ENCODE measurements at places on chromosomes 5 and 9.

GRCh38 chr9:85021686-85022085, 352.2 kb downstream of the NTRK2 start:
- no peak for DNase-seq

GRCh38 chr9:99019510-99020331, 76.0 kb downstream of the COL15A1 start:
- no peak for DNase-seq

DNA sequence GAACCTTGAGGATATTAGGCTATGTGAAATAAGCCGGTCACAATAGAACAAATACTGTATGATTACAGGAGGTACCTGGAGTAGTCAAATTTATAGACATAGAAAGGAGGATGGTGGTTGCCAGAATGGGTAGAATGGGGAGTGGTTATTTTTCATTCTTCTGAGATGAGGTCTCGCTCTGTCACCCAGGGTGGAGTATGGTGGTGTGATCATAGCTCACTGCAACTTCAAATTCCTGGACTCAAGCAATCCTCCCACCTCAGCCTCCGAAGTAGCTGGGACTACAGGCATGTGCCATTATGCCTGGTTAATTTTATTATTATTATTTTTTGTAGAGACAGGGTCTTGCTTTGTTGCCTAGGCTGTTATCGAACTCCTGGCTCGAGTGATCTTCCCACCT, 27.1 kb downstream of the SH3PXD2B start:
- no peak for DNase-seq

- no peak for DNase-seq
These were observed 758.3 kb downstream of the DNAH5 start for GRCh38 chr5:13186177-13186576.

DNA sequence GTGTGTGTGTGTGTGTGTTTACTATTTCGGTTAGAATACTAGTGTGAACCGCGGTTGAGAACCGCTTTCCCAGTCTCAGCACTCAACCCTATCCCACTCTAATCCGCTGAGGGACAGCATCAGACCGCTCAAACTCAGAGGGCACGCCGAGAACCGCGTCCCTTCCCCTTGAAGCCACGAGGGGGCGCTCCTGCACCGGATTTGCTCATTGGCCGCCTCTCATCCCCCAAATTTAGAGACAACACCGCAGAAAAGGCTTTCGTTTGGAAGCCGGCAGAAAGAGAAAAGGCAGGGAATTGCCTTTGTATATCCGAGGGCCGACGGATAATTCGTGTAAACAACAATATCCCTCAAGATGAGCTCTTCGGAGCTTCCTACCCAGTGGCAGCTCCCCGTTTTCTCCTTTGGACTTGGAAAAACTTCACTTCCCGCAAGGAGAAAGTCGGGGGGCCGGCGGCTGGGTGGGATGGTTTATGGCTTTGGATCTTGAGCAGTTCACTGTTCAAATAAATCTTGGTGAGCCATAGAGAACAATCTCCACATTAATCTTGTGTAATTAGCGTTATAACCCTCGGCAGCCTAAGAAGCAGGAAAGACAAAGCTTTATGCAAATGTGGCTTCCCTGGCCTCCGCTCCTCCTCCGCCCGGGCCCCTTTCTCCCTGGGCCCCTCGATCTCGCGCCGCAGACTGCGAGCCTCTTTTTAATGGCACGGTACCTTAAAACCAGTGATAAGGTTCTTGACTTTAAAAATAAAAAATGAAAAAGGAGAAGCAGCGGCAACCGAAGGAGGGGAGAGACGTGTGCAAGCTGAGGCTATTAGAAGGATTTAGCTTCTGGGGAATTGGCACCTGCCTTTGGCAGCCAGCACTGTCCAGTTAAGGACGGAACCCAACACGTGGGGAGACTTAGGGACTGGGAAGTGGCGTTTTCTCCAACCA, 296.8 kb downstream of the PARP8 start:
- peak; percentile 86 for DNase-seq

DNA sequence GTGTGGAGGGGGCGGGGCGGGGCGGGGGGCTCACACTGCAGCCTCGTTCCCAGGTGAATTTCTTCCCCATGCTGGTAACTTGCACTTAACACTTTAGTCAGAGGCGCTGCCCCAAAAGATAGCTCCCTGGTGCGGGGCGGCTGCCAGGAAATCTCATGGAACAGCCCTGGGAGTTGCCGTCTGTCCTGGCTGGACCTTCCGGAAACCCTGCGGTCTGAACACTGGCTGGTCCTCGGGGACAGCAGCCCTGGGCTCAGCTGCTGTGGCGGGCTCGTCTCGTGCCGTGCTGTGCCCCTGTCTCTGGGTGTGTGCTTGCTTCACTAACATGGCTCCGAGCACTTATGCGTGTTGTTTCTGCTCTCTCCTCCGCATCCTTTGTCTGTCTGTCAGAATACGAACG, 25.8 kb downstream of the PTGES2 start:
- no peak for DNase-seq

GRCh38 chr5:122638581-122638980, 136.3 kb upstream of the SNX2 start:
- DNase-seq, result no peak

DNA sequence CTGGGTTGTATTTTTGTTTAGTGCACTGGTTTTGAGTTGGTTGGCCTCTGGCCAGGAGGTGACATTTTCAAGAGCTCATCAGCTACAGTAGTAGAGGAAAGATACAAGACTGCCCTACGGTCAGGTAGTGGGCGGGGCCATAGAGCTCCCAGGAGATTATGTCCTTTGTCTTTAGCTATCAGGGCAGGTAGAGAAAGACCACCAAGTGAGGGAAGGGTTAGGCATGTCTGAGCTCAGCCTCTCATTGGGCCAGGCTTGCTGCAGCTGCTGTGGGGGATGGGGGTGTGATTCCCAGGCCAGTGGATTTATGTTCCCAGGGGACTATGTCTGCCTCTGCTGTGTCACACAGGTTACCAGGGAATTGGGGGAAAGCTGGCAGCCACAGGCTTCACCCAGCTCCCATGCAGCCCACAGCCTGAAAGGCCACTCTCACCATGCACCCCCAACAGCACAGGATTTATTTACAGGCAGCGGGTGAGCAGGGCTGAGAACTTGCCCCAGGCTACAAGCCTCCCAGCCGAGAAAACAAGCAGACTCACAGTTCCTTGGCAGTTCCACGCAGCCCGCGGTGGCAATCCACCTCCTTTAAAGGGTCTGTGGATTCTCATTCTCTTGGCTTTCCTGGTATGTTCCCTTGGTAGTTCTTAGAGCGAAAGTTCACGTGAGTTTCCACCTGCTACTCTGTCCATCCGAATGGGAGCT, 37.5 kb upstream of the BOD1 start:
- peak; percentile 0 for DNase-seq

DNA sequence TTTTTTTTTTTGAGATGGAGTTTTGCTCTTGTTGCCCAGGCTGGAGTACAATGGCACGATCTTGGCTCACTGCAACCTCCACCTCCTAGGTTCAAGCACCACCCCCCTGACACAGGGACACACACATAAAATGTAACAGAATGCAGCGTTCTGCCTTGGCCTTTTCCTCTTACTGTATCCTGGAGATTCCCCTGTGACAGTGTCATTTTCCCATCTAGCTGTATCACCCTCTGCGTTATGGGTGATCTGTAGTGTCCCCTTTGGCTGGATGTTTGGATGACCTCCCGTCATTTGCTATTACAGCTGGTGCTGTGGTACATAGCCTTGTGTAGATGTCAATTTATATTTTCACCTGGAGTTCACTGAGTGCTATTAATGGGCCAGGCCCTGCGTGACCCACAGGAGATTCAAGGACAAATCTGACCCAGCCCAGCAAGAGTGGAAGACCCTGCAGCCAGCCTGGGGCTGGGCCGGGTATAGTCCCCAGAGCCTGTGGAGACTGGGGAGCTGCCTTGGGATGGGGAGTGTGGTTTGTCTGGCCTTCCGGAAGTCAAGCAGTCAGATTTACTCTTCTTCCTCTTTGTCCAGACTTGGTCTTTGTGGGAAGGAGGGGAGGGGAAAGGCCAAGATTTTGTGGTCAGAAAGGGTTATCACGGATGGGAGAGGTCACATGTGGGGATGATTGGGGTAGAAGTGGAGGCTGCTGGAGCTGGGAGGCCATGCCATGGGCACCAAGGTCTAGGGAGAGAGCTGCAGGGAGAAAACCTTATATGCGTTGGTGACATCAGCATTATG, 43.6 kb downstream of the ERGIC1 start:
- DNase-seq, result no peak

DNA sequence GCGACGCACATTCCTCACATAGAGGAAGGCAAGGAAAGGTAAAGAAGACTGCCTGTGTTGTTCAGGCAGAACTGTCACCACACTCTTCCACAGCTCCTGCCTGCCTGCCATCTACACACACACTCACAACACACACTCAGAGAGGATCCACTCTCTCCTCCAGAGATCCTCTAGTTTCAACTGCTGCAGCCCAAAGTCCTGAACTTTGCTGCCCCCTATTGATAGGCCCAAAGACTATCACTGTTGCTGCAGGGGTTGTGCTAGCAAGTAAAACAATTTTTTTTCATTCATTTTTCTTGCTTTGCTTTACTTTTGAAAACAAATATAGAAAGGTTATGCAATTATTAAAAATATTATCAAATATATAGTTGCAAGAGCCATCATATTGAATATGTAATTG, 5.9 kb upstream of the CFAP90 start:
- DNase-seq, result peak; percentile 49

DNA sequence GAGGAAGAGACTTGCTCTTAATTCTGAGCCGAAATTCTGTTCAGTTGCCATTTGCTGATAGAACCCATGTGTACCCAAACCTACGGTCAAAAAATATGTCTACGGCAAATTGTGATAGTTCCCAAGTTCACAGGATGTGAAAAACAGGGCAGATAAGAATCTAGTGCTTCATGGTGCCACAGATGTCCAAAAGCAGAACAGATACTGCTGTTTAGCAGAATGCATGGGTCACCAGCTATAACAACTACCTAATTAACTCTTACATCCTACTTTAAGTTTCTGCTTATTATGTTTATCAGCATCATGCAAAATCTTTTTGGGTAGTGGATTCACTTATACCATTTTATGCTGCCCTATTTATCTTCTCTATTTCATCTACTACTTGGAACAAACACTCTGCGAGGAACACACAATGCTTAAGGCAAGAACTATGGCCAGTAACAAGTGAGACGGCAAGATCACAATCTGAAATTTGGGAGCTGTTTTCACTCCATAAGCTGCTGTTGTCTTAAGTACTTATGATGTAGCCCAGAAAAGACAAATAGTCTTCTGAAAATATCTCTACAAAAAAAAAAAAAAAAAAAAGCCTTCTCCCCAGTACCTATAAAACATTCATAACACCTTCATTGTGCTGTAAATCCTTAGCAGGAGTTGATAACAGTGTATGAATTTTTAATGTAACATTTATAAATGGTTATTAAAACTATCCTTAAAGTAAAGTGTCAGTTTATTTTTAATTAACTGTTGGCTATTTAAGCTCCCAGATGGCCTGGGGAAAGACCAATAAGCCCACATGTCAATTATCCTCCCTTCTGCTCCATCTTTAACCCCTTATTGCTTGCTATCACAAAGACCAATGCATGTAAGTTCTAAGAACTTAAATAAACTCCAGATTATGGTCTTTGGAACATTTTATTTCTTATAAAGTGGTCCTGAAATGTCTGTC, 232.3 kb downstream of the TLR4 start:
- no peak for DNase-seq

- DNase-seq, result no peak
These were observed 15.3 kb downstream of the PLPP7 start for GRCh38 chr9:131304676-131305355.

GRCh38 chr9:81686614-81687520, 2.5 kb downstream of the TLE1 start:
- peak; percentile 58 for DNase-seq

GRCh38 chr5:1783216-1783554, 16.5 kb downstream of the MRPL36 start:
- DNase-seq, result peak; percentile 80

DNA sequence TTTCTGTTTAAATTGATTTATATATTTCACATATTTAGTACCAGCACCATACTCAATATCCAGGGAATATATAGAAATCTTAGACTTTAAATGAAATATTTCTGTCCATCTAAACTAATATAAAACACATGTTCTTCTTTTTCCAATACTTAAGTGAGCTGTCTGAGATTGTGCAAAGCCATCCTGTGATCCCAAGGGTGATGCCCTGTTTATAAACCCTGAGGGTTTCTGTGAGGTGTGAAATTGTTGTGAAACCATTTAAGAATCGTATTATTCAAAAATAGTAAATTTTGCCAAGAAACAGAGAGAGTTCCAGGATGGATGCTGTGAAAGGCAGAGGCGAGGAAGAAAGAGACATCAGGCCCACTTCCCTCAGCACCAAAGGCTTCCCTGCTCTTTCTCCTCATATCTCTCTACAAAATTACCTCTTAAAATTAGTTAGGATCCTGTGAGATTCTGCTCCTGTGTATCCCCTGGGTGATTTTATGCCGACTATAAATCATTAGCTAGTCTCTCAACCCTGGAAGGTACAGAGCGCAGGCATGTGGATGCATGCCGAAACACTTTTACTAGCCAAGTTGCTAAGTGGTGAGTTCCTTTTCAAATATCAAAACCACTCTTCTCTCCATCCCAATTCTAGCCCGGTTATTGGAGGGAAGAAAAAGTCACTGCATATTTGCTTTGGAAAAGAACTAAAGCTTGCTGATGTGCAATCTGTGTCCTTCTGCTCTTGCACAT, 183.0 kb downstream of the GLIS3 start:
- no peak for DNase-seq

DNA sequence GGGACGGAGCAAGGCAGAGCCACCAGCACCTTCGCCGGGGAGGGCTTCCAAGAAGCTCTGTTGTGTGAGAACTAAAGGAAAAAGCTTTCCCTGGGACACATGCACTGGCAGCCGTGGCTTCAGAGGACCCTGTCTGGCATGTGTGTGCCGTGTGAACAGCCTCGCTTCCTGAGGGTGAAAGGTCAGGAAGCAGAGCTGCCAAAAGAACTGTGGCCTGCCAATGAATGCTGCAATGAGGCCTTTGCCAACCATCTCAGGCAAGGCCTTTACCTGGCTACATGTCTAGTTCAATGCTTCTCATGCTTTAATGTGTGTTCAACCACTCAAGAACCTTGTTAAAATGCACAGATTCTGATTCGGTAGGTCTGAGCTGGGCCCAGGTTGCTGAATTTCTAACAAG, 53.5 kb downstream of the NIPSNAP3B start:
- no peak for DNase-seq

DNA sequence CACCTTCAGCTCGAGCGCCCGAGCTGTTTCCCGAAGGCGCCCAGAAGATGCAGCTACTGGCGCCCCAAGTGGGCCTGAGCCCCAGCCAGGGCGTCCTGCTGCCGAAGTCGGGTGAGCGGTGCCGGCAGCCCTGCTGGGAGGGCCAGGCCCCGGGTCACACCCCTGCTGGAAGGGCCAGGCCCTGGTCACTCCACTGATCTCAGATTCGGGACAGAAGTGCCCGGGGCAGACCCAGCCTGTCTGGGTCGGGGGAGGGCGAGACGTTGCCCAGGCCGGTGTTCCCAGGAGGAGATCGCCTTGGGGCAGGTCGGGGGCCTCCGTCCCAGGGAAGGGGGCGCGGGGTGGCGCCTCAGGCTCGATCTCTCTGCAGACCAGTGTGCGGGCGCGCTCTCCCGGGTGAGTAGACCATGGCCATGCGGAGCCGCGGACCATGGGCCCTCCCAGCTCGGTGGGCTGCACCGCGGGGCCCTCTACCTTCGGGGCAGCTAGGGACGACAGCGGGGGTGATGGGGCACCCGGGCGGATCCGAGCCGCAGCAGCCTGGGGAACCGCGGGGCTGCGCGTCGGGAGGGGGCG, 2.3 kb downstream of the LCNL1 start:
- no peak for DNase-seq

GRCh38 chr5:53481159-53481886, 894 bp downstream of the FST start:
- peak; percentile 15 for DNase-seq

All from NCI-H1105 treated with DMSO at 0.1 percent for 48 hours (cell line).